Tibial nerve (tissue), 4 donors: ENCODE measurements at places on chromosomes 4 and X. TPM values are rescaled to one million over a fixed set of nuclear protein-coding genes. Genes with fewer than 3 reads are reported as not detected.

- H3K27ac ChIP-seq: no peak overlapping the region
- no peaks in the 10 kb centered on the region for H3K27me3 ChIP-seq
- no peaks in the 10 kb centered on the region for H3K36me3 ChIP-seq
- H3K4me1 ChIP-seq: no peaks in the 10 kb centered on the region
These were observed 15.1 kb downstream of the RAPGEF2 start for GRCh38 chr4:159117968-159118367.

Gene KDR
- 85.7 TPM for total RNA-seq

DNA sequence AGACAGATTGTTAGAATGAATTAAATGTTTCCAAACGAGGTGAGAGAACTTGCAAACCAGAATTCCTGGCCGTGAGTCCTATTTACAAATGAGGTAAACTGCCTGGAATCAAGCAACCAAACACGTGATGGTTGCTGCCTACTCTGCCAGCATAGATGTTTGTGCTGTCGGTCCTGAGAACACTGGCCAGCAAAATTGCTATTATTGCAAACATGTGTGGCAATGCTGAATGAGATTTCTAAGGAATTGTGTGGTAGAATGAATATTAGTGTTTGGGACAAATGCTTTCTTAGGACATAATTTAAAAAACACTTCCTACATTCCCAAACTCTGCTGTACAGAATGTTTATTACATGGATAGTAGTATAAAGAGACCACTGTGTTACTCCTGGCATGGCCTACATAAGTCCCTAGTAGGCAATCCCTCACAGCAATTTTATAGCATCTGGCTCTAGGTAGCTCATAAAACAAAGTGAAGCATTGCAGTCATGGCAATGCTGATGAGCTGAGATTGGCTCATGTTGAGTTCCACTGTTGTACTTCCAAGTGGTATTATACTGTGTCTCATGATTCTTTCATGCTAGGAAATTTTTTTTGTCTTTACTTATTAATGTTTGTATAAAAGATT lies 605.2 kb upstream of the EPHA5 start:
- no peak overlapping the region for H3K4me3 ChIP-seq
- H3K4me1 ChIP-seq: no peaks in the 10 kb centered on the region
- DNase-seq: no peak
- H3K36me3 ChIP-seq: no peaks in the 10 kb centered on the region
- no peak overlapping the region for H3K27ac ChIP-seq
- H3K27me3 ChIP-seq: no peaks in the 10 kb centered on the region

DNA sequence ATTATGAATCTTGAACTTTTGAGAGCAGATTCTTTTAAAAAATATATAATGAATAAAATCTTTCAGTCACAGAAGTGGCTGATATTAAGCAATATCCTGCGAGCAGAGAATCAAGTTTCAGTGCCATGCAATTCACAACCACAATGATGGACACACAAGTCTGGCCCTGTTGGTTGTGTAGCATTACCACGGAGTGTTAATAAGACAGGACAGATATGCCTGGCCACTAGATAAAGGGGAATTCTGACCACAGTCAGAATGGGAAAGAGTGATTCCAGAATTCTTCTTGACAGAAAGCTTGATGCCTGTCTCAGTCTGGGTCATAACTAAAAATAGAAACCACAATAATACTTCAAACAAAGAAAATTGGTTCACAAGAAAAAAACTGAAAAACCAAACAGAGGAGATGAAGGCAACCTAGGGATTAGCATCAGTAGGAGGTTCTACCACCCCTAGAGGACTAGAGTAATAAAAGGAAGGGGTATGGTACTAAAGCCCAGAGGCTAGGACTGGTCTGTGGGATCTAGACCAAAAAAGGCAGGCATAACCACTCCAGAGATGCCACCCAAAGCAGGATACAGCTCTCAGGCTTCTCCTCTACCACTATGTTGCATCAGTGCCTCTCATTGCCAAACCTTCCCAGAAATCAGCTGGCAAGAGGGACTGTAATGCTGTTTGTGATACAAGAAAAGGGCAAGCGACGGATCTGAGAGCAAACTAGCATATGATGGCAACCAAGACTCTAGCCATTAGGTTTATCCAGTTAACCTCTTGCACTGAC lies 59.0 kb downstream of the RNF150 start:
- no peak overlapping the region for H3K4me3 ChIP-seq
- H3K27me3 ChIP-seq: no peaks in the 10 kb centered on the region
- H3K36me3 ChIP-seq: no peaks in the 10 kb centered on the region
- no peaks in the 10 kb centered on the region for H3K4me1 ChIP-seq

GRCh38 chrX:77446029-77446585 lies 1.1 kb upstream of the FGF16 start:
- H3K36me3 ChIP-seq: no peaks in the 10 kb centered on the region
- DNase-seq: no peak
- no peaks in the 10 kb centered on the region for H3K27me3 ChIP-seq
- H3K4me1 ChIP-seq: no peaks in the 10 kb centered on the region
- peak overlapping the region; percentile 46 for H3K4me3 ChIP-seq

DNA sequence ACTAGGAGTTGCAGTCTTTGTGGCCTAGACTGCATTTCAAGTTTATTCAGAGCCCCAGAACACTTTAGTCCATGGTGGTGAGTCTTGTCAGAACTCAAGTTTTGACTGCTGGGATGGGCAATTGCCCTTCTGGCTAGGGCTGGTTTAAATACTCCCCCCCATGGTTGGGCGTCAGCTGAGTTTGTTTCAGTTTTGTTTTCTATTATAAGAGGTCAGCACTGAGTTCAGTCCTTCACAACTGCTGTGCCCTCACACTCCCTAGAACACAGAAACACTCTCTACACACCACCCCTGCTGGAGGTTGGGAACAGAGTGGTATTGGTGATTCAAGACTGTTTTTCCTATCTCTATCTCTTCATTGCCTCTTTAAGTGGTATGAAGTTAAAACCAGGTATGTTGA lies 217.0 kb downstream of the GUCY2F start:
- H3K27ac ChIP-seq: no peak overlapping the region
- no peaks in the 10 kb centered on the region for H3K27me3 ChIP-seq
- no peaks in the 10 kb centered on the region for H3K36me3 ChIP-seq
- no peak for DNase-seq
- H3K4me3 ChIP-seq: no peak overlapping the region

Gene MPC1L
- total RNA-seq: not detected

- no peaks in the 10 kb centered on the region for H3K36me3 ChIP-seq
- no peaks in the 10 kb centered on the region for H3K4me1 ChIP-seq
- H3K4me3 ChIP-seq: no peak overlapping the region
- no peaks in the 10 kb centered on the region for H3K27me3 ChIP-seq
These were observed 39.1 kb downstream of the HEPH start for GRCh38 chrX:66203114-66203513.

- H3K27ac ChIP-seq: no peak overlapping the region
- peaks cover 47% of the 10 kb centered on the region for H3K4me1 ChIP-seq
- H3K27me3 ChIP-seq: no peaks in the 10 kb centered on the region
- no peak overlapping the region for H3K4me3 ChIP-seq
These were observed 31.4 kb downstream of the SH3RF1 start for GRCh38 chr4:169239221-169239905.

Gene BEX1
- 0.90 TPM for total RNA-seq

- peaks cover 27% of the 10 kb centered on the region for H3K36me3 ChIP-seq
- DNase-seq: no peak
- peaks cover 24% of the 10 kb centered on the region for H3K4me1 ChIP-seq
- H3K27me3 ChIP-seq: no peaks in the 10 kb centered on the region
- H3K4me3 ChIP-seq: no peak overlapping the region
These were observed 94.7 kb upstream of the NAP1L5 start for GRCh38 chr4:88792268-88792781.

Gene PAGE2
- not detected for total RNA-seq

DNA sequence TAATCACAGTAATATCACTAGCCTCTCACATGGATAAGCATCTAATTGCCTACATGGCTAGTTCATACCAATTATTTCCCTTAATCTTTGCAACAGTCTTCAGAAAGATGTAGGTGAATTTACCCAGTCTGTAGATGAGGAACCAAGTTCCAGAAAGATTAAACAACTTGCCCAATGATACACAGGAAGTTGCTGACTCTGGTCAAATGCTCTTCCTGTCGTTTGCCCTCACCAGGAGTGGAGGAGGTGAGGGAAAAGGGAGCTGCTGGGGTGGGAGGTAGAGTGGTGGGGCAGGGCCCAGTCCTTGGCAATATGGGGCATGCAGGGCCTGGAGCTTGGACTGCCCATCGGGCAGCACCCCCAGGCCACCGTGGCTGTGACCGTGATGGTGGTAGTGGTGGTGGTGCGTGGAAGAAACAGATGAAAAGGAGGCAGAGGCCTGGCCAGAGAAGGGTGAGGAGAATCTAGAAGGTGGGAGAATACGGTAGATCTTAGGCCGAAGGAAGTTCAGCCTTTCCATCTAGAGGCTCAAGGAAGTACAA lies 2.3 kb upstream of the KDM5C start:
- peaks cover 10% of the 10 kb centered on the region for H3K4me1 ChIP-seq
- H3K27ac ChIP-seq: no peak overlapping the region
- no peak overlapping the region for H3K4me3 ChIP-seq
- H3K27me3 ChIP-seq: no peaks in the 10 kb centered on the region
- no peaks in the 10 kb centered on the region for H3K36me3 ChIP-seq

GRCh38 chr4:81490403-81491160 lies 18.9 kb upstream of the RASGEF1B start:
- peaks cover 14% of the 10 kb centered on the region for H3K4me1 ChIP-seq
- no peaks in the 10 kb centered on the region for H3K27me3 ChIP-seq
- DNase-seq: no peak
- no peak overlapping the region for H3K27ac ChIP-seq
- H3K4me3 ChIP-seq: no peak overlapping the region
- no peaks in the 10 kb centered on the region for H3K36me3 ChIP-seq

DNA sequence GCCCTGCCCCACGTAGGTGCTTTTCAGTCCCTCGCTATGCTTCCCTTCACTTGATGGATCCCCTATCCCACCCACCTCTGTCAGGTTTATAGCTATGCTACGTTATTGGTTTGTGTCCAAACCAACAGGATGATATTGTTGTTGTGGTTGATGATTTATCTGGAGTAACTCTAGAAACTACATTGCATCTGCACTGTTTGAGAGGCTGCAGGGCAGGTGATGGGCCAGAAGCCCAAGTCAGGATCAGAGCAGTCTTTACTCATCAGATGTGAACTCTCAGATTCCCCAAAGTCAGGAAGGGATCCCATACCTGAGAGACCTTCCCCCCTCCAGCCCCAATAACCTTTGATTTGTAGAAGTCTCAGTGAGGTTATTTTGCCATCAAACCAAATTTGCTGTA lies 34.7 kb downstream of the ARX start:
- H3K36me3 ChIP-seq: no peaks in the 10 kb centered on the region
- no peak overlapping the region for H3K4me3 ChIP-seq
- no peaks in the 10 kb centered on the region for H3K4me1 ChIP-seq
- no peaks in the 10 kb centered on the region for H3K27me3 ChIP-seq
- no peak for DNase-seq

Gene GABRA4
- not detected for total RNA-seq

DNA sequence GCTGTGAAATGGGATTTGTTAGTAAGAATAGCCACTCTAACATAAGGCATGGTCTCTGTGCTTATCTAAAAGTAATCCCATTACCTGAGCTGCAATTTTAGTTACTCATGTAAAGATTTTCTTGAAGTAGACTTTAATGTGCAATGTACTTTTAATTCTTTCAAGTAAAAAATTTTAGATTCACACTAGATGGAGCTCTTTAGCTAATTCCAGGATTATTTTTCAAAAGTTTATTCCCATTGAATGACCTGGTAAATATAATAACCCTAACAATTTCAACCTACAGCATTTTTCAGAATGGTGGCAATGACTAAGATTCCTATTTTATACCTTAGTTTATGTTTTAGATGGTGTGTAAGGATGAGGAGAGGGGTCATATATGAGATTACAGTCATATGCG lies 18.1 kb downstream of the USP38 start:
- H3K4me3 ChIP-seq: no peak overlapping the region
- H3K27ac ChIP-seq: no peak overlapping the region
- peaks cover 4% of the 10 kb centered on the region for H3K36me3 ChIP-seq
- H3K4me1 ChIP-seq: no peaks in the 10 kb centered on the region
- no peaks in the 10 kb centered on the region for H3K27me3 ChIP-seq

GRCh38 chrX:54430519-54430918 lies 9.7 kb upstream of the TSR2 start:
- H3K27me3 ChIP-seq: no peaks in the 10 kb centered on the region
- no peak overlapping the region for H3K4me3 ChIP-seq
- H3K4me1 ChIP-seq: no peaks in the 10 kb centered on the region
- no peak overlapping the region for H3K27ac ChIP-seq

Gene PCDH10
- 2.7 TPM for total RNA-seq

Gene MMGT1
- total RNA-seq: 31.6 TPM

Gene GPR50
- not detected for total RNA-seq

GRCh38 chrX:100296183-100296753 lies 113.8 kb downstream of the PCDH19 start:
- no peak overlapping the region for H3K4me3 ChIP-seq
- no peaks in the 10 kb centered on the region for H3K36me3 ChIP-seq
- H3K4me1 ChIP-seq: no peaks in the 10 kb centered on the region
- peaks cover 9% of the 10 kb centered on the region for H3K27me3 ChIP-seq
- DNase-seq: no peak
- no peak overlapping the region for H3K27ac ChIP-seq

Gene FATE1
- not detected for total RNA-seq

Gene SUPT20HL1
- not detected for total RNA-seq

- no peak overlapping the region for H3K27ac ChIP-seq
- no peaks in the 10 kb centered on the region for H3K4me1 ChIP-seq
- no peaks in the 10 kb centered on the region for H3K36me3 ChIP-seq
- H3K27me3 ChIP-seq: no peaks in the 10 kb centered on the region
These were observed 27.0 kb upstream of the RAB28 start for GRCh38 chr4:13511101-13511500.

- H3K36me3 ChIP-seq: no peaks in the 10 kb centered on the region
- H3K27ac ChIP-seq: no peak overlapping the region
- no peak overlapping the region for H3K4me3 ChIP-seq
- no peaks in the 10 kb centered on the region for H3K4me1 ChIP-seq
- DNase-seq: no peak
- H3K27me3 ChIP-seq: peaks cover 6% of the 10 kb centered on the region
These were observed 40.3 kb downstream of the ATP2B3 start for GRCh38 chrX:153557618-153558355.

Gene RAB9B
- total RNA-seq: 2.3 TPM

DNA sequence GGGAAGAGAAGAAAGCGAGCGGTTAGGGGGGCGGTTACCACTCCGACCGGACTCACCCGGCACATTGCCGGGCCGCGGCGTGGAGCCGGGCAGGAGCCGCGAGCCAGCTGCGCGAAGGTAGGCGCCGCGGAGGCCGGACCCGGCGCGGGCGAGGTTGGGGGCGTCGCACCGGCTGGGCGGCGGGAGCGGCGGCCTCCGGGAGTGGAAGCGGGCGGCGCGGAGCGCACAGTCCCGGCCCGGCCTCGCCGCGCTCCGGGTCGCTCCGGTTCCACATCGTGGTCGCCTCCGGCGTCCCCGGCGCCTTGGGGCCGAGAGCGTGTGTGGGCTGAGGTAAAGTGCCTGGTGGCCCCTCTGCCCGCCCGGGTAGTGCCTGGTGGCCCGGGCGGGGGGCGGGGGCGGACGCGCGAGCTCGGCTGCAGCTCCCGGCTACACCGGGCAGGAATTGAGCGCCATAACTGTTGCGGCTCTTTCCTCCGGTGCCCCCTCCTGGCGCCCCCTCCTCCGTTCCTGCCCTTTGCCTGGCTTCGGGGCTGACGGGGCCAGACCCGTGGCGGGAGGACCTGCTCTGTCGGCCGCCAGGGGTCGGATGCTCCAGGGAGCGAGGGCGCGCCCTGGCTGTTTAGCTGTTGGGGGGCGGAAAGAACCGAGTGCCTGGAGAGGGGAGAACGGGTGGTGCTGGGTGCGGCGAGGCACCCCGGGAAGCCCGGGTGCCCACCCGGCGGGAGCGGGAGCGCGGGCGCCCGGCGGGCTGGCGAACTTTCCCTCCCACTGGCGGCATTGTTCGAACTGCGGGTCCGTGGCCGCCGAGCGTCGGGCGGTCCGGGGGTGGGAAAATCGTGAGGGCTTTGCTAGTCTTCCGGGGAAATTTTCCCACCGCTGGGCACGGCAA lies 626 bp downstream of the JADE3 start:
- no peak overlapping the region for H3K27ac ChIP-seq
- H3K27me3 ChIP-seq: no peaks in the 10 kb centered on the region
- no peaks in the 10 kb centered on the region for H3K36me3 ChIP-seq
- no peak for DNase-seq
